ENCODE measurements at places on chromosomes 5 and 9.

- DNase-seq, result no peak
Measured at GRCh38 chr5:154265197-154265773, 74.8 kb downstream of the GALNT10 start.

- DNase-seq, result no peak
Measured at GRCh38 chr9:72590824-72591223, 69.4 kb downstream of the TMC1 start.

DNA sequence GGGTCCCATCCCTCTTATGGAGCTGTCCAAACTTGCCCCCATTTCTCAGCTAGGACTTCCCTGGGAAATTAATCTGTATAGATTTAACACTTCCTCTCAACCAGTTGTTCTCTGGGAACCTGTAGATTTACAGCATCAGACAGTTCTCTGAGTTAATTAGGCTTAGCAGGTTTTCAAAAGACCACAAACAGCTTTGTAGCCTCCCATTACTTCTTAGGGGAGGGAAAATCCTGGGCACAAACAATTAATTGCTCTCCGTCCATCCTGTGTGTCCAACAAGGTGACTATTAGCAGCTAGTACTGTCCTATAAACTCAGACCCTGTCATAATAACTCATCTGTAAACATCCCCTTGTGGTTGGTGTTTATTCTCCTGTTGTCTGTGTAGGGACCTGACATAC lies 197.9 kb downstream of the GOLPH3 start:
- DNase-seq, result no peak

- no peak for DNase-seq
Measured at GRCh38 chr9:4622016-4622415, 40.1 kb upstream of the PLPP6 start.

GRCh38 chr5:175452166-175452565 lies 8.2 kb upstream of the DRD1 start:
- DNase-seq, result no peak
